Activated T-helper 1 cell treated with anti-CD3 and anti-CD28 coated beads, Interleukin-12 subunit alpha, Interleukin-12 subunit beta, Interleukin-2, Interleukin-4 antibody, amounts not matched to agents 30 ng/mL and 10 ng/mL and 1 ng/mL, durations not matched to agents 14 hours and 24 hours and 36 hours (primary cell): ENCODE measurements at places on chromosomes 5 and 9. TPM values are rescaled to one million over a fixed set of nuclear protein-coding genes. Genes with fewer than 3 reads are reported as not detected.

The NUTM2F gene
- total RNA-seq, result not detected in 2 replicates

DNA sequence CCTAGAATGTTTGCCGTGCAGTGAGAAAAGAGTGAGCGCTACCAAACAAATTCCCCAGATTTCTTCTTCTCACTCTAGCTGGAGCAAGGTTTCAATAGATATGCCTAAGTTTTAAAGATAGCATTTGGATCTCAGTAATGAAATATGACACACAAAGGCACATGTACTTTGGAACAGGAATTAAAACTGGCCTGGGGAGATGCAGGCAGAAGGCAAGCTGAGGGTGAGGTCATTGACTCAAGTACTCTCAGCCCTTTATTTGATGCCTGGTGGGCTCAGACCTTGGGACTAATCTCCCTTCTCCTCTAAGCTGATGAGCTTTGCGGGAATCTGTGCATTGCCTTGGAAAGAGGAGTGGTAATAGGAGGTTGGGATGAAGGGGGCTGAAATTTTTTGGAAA lies 323.3 kb upstream of the SLC30A5 start:
- DNase-seq, result no peak

The LMAN2 gene
- 108 and 118 TPM in 2 replicates for total RNA-seq

DNA sequence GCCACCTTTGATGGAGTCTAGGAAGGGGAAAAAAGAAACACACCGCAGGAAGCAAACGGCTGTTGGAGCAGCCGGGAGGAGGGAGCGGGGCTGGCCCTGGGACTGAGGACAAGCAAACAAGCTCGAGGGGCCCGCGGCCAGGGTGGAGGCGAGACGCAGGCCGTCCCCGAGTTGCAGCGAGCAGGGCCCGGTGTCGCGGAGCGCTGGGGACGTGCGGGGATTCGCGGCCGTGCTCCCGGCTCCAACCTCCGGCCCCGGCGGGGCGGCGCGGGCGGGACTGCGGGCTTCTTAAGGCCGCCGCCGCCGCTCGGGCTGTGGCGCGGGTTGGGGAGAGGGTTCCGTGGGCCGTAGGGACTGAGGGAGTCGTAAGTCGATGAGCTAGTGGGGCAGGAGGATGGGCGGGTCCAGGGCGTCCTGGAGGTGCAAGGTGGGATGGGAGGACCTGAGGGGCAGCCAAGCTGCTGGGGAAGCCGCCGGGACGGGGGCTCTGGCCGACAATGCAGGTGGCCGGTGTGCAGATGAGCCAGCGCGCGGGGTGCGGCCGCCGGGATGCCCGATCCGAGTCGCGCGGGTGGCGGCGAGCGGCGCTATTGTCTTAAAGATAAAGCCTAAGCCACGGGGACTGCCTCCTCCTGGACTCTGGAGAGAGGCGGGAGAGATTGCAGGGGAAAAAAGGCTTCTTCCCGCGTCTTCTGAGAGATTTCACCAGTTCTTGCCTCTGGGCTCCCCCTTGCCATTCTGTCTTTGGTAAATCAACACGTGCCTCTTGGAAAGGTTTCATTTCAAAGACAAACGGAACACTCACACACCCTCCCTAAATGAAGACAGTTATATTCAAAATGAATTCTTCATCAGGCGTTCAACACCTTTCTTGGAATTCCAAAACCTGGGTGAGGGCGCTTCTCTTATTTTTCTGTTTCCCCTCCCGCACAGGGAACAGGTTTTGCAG lies 1.6 kb upstream of the HAPLN1 start:
- DNase-seq, result no peak

- no peak for DNase-seq
These were observed 1151.6 kb upstream of the CDH9 start for GRCh38 chr5:28190011-28190410.
